ENCODE measurements at places on chromosomes 16 and 17. TPM values are rescaled to one million over a fixed set of nuclear protein-coding genes. Genes with fewer than 3 reads are reported as not detected.

GRCh38 chr16:28845761-28846079 is 428 bp downstream of the TUFM start:
- peak overlapping the region; percentile 90 for H3K4me3 ChIP-seq
- H3K27me3 ChIP-seq, result no peaks in the 10 kb centered on the region
- H3K36me3 ChIP-seq, result peaks cover 27% of the 10 kb centered on the region
- no peak for DNase-seq

GRCh38 chr16:49822649-49823370 is 33.1 kb downstream of the ZNF423 start:
- H3K4me1 ChIP-seq, result no peaks in the 10 kb centered on the region
- no peak for DNase-seq
- H3K4me3 ChIP-seq, result no peak overlapping the region
- H3K27me3 ChIP-seq, result peaks cover 4% of the 10 kb centered on the region

The ALOX12 gene
- total RNA-seq, result not detected

The CFAP97D1 gene
- total RNA-seq, result not detected

GRCh38 chr17:1484676-1485422 is 7.6 kb downstream of the MYO1C start:
- peak overlapping the region; percentile 45 for H3K4me3 ChIP-seq
- peak overlapping the region; percentile 47 for H3K27ac ChIP-seq
- H3K36me3 ChIP-seq, result no peaks in the 10 kb centered on the region
- peaks cover 21% of the 10 kb centered on the region for H3K4me1 ChIP-seq

DNA sequence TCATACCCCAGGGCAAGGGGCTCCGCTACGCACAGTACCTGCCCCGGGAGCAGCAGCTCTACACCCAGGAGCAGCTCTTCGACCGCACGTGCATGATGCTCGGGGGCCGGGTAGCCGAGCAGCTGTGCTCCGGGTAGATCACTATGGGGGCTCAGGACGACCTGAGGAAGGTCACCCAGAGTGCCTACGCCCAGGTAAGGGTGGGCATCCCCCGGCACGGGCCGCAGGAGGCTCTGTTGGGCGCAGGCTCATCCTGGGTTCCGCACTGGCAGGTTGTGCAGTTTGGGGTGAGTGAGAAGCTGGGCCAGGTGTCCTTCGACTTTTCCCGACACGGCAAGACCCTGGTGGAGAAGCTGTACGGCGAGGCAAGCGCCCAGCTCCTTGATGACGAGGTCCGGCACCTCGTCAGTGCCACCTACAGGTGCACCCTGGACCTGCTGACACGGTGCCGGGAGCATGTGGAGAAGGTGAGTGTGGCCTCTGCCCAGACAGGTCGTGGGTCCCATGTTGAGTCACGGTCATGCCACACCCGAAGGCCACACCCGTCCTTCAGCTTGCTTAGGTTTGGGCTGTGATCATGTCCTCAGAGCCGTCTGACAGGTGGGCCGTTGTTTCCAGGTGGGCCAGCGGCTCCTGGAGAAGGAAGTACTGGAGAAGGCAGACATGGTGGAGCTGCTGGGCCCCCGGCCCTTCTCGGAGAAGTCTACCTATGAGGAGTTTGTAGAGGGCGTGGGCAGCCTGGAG is 19.3 kb downstream of the DBNDD1 start:
- no peaks in the 10 kb centered on the region for H3K4me1 ChIP-seq
- no peaks in the 10 kb centered on the region for H3K27me3 ChIP-seq
- H3K36me3 ChIP-seq, result peaks cover 8% of the 10 kb centered on the region

DNA sequence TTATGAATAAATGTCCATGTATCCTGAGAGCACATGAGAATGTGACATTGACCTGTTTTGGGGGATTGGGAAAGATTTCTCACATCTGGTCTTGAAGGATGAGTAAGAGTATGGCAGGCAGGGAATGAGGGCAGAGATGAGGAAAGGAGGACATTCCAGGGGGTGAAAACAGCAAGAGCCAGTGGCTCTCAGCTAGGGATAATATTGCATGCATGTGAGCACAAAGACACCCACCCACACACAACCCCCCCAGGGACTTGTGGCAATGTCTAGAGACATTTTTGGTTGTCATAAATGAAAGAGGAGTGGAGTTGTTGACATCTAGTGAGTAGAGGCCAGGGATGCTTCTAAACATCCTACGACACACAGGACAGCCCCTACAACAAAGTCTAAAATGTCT is 6.0 kb downstream of the MYO1D start:
- no peaks in the 10 kb centered on the region for H3K36me3 ChIP-seq
- no peaks in the 10 kb centered on the region for H3K27me3 ChIP-seq
- H3K27ac ChIP-seq, result no peak overlapping the region
- no peak for DNase-seq
- H3K4me1 ChIP-seq, result peaks cover 8% of the 10 kb centered on the region

The TBC1D3G gene
- total RNA-seq, result not detected

The TLCD3B gene
- 0.84 TPM for total RNA-seq

- no peaks in the 10 kb centered on the region for H3K4me1 ChIP-seq
- no peak for DNase-seq
- H3K27me3 ChIP-seq, result no peaks in the 10 kb centered on the region
- H3K36me3 ChIP-seq, result no peaks in the 10 kb centered on the region
- H3K27ac ChIP-seq, result no peak overlapping the region
Measured at GRCh38 chr16:85979605-85980004, 80.6 kb downstream of the IRF8 start.

The CCDC47 gene
- 94.5 TPM for total RNA-seq

The CD300LB gene
- not detected for total RNA-seq

- H3K27ac ChIP-seq, result no peak overlapping the region
- peak overlapping the region; percentile 19 for H3K4me3 ChIP-seq
- H3K4me1 ChIP-seq, result peaks cover 8% of the 10 kb centered on the region
Measured at GRCh38 chr17:9020096-9020823, 1.1 kb upstream of the NTN1 start.

The KIAA0513 gene
- total RNA-seq, result 13.5 TPM

DNA sequence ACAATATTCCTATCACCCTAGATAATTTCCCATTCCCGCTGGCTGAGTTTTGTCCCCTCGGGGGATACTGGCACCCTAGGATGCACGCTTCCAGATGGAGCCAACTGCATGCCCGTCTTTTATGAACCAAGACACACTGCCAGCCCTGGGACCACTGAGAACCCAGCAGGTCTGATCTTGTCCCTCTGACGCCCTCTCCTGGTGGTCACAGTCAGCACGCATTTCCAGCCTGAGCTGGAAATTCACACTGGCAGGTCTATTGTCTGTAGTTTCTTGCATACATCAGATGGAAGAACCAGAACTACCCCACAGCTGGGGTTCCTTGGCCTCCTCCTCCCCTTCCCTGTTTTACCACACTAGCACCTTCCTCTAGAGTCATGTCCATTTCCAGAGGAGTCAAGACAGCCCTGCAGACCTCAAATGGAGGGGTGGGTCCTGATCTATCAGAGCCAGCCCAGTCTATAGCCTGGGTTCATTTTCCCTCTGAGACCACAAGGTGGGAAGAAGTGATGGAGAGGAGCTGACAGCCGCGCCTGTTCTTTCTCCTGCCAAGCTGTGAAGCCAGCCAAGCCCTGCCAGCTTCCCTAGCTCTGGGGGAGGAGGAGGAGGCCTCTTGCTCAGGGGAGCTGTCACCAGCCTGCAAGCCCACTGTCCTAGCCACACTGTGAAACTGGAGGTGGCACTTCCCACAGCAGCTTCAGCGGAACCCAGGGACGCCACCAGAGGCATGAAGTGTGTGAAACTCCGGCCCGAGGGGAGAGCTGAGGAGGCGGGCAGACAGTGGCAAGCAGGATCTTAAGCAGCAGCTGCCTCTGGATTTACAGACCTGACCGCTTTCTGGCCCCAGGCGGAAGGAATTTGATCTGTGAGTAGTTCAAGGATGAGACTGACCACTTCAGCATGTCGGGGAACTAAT is 29.3 kb downstream of the MXRA7 start:
- H3K4me3 ChIP-seq, result no peak overlapping the region
- no peaks in the 10 kb centered on the region for H3K36me3 ChIP-seq
- DNase-seq, result peak; percentile 72
- peaks cover 33% of the 10 kb centered on the region for H3K4me1 ChIP-seq
- H3K27me3 ChIP-seq, result no peaks in the 10 kb centered on the region

- no peak overlapping the region for H3K27ac ChIP-seq
- H3K4me1 ChIP-seq, result peaks cover 13% of the 10 kb centered on the region
- DNase-seq, result no peak
- H3K27me3 ChIP-seq, result no peaks in the 10 kb centered on the region
- H3K36me3 ChIP-seq, result no peaks in the 10 kb centered on the region
- H3K4me3 ChIP-seq, result no peak overlapping the region
Measured at GRCh38 chr17:58318065-58318481, 10.5 kb downstream of the TSPOAP1 start.

- H3K27ac ChIP-seq, result no peak overlapping the region
- H3K4me3 ChIP-seq, result no peak overlapping the region
- no peaks in the 10 kb centered on the region for H3K27me3 ChIP-seq
- H3K4me1 ChIP-seq, result peaks cover 13% of the 10 kb centered on the region
Measured at GRCh38 chr17:69425978-69426377, 11.5 kb downstream of the MAP2K6 start.

DNA sequence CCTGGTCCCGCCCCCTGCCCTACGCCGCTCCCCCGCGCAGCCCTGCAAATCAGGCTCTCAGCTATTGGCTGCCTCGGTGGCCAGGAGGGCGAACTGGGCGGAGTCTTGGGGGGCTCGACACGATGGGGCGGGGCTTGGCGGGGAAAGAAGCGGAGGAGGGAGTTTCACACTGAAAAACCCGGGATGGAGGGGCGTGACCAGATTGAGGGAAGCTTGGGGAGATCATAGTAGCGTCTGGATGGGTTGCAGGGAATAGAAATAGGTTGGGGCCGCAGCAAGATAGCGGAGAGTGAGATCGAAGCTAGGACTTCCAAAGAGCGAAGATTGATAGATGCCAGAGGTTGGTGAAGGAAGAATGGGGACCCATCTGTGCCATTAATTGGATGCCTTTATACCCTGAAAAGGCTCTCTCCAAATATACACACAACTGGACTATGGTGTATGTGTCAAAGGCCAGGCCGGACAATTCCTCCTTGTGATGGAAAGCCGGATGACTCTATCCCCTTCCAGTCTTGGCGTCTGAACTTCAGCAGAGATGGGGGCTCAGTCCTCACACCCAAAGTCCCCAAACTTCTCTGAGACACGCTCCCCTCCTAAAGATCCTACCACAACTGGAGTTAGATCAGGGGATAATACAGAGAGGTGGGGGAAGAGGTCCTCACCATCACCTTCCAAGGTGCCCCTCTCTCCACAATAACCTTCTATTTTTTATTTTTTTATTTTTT is 376 bp upstream of the STAC2 start:
- peaks cover 4% of the 10 kb centered on the region for H3K4me1 ChIP-seq
- peak overlapping the region; percentile 17 for H3K4me3 ChIP-seq
- H3K36me3 ChIP-seq, result no peaks in the 10 kb centered on the region
- peaks cover 27% of the 10 kb centered on the region for H3K27me3 ChIP-seq
- no peak overlapping the region for H3K27ac ChIP-seq

GRCh38 chr17:26775219-26775822 is 518.6 kb upstream of the WSB1 start:
- H3K4me3 ChIP-seq, result no peak overlapping the region
- no peaks in the 10 kb centered on the region for H3K27me3 ChIP-seq
- H3K27ac ChIP-seq, result no peak overlapping the region
- no peak for DNase-seq

The IGSF6 gene
- 1.1 TPM for total RNA-seq

The SEPTIN12 gene
- total RNA-seq, result not detected

- no peaks in the 10 kb centered on the region for H3K36me3 ChIP-seq
- H3K27me3 ChIP-seq, result no peaks in the 10 kb centered on the region
- H3K4me3 ChIP-seq, result no peak overlapping the region
- no peak for DNase-seq
- no peak overlapping the region for H3K27ac ChIP-seq
- peaks cover 52% of the 10 kb centered on the region for H3K4me1 ChIP-seq
Measured at GRCh38 chr17:41324180-41325075, 8.9 kb upstream of the KRTAP17-1 start.

- H3K36me3 ChIP-seq, result no peaks in the 10 kb centered on the region
- DNase-seq, result no peak
- no peak overlapping the region for H3K27ac ChIP-seq
- no peak overlapping the region for H3K4me3 ChIP-seq
Measured at GRCh38 chr17:78276098-78276887, 44.9 kb downstream of the TMEM235 start.

The ASPA gene
- not detected for total RNA-seq

DNA sequence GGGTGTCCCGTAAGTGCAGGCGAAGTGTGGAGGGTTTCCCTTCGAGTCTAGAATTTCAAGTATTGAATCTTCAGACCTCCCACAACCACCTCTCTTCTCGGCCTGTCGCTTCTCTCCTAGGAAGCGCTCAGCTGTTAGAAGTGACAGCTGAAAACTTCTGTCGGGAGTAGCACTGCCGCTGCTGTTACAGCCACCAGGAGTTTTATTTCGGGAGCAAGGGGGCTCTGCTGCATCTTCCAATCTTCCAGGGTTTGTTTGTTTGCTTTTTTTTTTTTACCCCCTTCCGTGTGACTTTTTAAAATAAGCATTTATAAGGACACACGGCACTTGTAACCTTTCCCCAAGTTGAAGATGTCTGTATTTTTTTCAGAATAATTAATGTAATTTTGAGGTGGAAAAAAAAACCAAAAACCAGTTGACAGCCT is 767 bp downstream of the RPS6KB1 start:
- H3K27ac ChIP-seq, result peak overlapping the region; percentile 90
- no peak for DNase-seq
- peaks cover 27% of the 10 kb centered on the region for H3K4me1 ChIP-seq
- no peaks in the 10 kb centered on the region for H3K27me3 ChIP-seq

DNA sequence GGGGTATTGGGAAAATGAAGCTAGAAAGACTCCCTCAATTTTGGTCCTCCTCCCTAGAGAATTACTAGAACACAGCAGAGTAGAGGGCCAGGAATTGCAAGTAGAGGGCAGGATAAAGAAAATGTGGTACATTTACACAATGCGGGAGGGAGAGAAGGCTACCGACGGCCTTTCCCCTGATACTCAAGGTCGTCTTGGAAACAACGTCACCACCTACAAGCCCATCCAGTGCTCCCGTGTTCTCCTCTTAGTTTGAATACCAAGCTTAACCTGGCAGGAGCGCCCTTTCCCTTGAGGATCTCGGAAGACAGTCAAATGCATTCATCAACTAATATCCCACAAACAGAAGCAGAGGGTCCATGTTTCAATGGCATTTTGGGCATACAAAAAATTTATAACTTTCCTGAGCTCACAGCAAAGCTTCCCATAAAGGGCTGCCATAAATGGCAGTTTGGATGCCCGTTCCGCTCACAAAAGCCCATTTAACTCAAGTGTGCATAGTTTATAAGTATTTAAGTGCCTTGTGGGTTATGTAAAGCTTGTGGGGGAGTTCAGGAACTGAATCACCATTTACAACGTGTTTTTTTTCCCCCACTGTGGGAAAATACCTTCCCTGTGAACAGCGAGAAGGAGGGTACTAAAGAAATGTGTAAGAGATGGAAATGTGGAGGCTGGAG is 414.6 kb downstream of the SLC39A11 start:
- no peaks in the 10 kb centered on the region for H3K27me3 ChIP-seq
- no peak for DNase-seq
- H3K36me3 ChIP-seq, result no peaks in the 10 kb centered on the region
- H3K4me1 ChIP-seq, result no peaks in the 10 kb centered on the region
- H3K4me3 ChIP-seq, result no peak overlapping the region
- H3K27ac ChIP-seq, result no peak overlapping the region

DNA sequence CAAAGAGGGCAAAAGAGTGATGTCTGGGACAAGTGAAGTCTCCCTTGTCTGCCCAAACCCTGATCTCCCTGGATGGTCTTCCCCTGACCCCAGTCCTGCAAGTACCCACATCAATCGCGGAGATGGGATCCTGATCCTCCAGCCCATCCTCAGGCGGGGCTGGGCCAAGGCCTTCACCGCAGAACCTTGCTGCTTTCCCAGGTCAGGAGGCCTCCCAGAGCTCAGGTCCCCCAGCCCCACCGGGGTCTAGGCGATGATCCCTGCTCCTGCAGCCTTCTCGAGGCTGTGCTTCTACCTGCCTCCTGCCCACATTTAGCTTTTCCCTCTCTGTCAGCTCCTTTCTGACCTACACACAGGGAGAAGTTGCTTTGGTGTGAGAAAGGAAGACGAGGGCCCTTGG is 6.3 kb downstream of the SLC12A4 start:
- H3K27me3 ChIP-seq, result no peaks in the 10 kb centered on the region
- H3K4me1 ChIP-seq, result peaks cover 10% of the 10 kb centered on the region
- H3K4me3 ChIP-seq, result no peak overlapping the region
- DNase-seq, result no peak

Data from CD8-positive, alpha-beta memory T cell (primary cell).